ENCODE measurements at places on chromosomes 12 and 14.

DNA sequence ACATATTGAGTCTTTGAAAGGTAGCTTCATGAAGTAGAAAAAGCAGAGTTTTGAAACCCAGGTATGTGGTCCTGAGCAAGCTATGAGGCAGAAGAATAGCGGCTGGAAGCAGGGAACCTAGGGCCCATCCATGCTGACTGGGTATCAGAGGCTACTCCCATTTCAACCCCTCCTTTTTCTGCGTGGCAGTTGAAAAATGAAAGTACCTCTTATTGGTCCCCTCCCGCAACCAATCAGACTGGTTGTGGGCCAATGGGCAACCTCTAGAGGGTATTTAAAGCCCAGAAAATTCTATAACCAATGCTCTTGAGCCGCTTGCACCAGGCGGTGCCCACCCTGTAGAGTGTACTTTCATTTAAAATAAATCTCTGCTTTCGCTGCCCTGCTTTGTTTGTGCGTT is 1.6 kb upstream of the SNRPF start:
- no peak for DNase-seq

DNA sequence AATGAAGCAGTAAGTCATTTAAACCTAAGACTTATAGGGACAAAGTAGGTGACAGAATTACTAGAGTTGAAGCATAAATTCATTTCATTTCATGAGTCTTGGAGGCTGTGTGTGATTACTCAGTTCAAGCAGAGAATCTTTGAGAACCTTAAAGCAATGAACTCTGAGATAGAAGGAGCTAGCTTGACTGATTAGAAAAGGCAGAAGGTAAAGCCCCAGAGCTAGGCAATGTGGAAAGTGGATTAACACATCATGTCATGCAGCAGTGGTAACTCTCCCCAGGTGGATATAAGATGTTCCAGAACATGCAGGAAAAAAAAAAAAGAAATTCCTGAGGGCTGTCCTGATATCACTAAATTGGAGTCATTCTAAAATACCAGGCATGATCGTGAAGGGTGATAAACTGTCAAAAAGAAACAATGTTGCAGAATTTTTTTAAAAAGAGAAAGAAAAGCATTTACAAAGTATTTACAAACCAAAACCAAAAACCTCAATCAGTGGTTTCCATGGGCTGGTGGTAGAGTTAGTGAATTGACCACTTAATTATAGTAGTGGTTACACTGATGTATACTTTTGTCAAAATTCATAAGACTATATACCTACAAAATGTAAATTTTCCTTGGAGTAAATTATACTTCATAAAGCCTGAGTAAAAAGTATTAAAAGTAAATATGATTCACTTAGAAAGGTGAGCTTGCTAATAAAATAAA is 12.7 kb upstream of the SLC16A7 start:
- DNase-seq: no peak

DNA sequence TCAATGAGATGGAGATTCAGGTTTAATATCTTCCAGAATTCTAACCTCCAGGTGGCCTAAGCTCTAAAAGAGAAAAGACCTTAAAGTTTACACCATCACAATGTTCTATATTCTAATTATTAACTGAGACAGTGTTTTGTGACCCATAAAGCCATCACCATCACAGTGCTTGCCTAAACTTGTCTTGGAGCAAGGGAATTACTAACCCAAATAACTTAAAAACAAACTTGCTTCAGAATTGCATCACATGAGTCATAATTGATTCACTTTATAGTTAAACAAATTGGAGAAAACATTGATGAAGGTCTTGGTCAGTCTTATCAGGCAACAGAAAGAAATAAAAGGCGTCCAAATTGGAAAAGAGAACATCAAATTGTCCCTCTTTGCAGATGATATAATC is 54.5 kb upstream of the ALG10 start:
- no peak for DNase-seq

GRCh38 chr12:10369557-10370415 is 20.1 kb downstream of the KLRK1 start:
- no peak for DNase-seq

DNA sequence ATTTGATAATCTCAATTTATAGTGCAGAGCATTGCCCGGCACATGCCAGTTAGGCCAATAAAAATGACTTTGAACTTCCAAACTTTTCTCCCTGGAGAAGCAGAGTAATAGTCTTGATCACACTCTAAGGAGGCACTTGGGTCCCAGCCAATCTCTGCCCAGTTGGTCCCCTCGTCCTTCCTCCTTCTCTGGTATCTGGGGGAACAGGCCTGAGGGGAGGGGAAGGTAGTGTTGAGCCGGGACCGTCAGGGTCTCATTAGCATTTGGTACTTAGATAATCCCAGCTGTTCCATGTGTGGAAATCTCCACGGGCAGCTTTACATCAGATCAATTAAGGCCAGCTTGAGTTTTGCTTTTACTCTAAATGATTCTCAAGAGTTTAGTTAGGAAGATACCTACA is 70.1 kb downstream of the ZNF641 start:
- DNase-seq: no peak

GRCh38 chr12:4441355-4442335 is 4.0 kb downstream of the FGF6 start:
- DNase-seq: no peak

GRCh38 chr12:99618657-99619056 is 28.9 kb upstream of the GARIN6 start:
- DNase-seq: no peak

DNA sequence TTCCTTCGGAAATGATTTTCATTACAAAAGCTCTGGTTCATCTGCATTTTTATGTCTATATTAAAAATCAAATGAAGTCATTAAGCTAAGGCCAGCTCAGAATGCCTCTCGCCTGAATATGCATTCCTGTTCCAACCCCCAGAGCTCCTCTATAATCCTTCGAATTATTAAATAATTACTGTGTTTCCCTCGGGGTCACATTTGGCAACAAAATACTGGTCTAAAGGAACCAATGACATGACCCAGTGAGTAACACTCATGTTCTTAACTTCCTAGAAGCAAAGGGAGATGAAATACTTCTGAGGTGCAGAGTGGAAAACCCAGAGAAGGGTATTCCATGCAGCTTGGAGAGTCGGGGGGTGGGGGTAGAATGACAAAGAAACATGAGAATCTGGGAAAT is 68.3 kb downstream of the FOXN3 start:
- no peak for DNase-seq

GRCh38 chr12:132263451-132264049 is 65.8 kb downstream of the GALNT9 start:
- DNase-seq: no peak

GRCh38 chr12:25126101-25126500 is 68.9 kb downstream of the DNAI7 start:
- no peak for DNase-seq

DNA sequence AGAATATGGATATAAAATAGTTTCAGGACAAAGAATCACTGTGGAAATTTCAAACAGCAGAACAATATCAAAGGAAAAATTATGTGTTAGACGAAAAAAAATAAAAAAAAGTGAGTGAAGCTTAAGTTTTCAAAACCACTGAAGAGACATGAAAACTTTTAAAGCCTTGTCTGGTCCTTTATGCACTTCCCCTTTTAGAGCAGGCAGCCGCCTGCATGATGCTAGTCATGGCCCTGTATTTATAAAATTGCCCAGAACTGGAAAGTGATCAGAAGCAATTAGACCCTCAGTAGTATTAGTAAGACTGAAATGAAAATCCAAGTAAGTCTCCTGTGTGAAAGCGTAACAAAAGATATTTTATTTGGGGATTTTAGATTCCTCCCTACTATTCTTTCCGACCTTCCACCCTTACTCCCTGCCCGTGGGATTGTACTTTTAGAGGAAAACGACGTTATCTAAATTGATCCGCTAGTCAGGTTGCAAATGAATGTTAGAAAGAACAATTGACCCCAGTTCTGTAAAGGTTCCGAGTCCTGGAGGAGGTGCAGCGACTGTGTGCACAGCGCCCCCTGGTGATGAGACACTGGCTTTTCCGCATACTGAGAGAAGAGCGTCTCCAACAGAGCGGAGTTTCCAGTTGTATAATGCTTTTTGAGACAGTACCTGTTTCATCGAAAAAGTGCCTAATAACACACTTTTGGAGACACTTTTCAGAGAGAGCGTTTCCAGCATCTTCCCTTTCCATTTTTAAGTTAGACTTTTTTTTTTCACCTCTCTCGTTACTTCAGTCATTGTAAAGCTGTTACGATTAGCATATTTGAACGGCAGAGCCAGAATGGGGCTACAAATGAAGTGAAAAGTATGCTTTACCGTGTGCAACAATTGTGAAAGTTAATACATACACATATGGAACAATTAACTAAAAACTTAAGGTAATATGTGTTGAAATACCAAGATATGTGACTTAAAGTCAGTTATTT is 12.4 kb downstream of the MGST1 start:
- no peak for DNase-seq

DNA sequence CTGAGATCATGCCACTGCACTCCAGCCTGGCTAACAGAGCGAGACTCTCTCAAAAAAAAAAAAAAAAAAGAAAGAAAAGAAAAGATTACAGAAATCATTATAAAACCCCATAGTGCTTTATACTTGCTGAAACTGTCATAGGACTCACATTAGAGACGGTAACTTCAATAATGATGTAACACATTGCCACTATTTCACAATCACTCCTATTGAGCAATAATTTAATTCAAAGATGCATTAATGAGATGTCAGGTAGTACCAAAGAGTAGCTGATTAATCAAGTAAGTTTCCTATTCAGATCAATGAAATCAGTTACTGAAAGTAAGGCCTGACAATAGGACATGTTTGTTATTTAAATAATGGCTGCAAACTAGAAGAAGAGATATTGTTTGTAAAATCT is 751.5 kb upstream of the ALG10B start:
- DNase-seq: no peak

GRCh38 chr14:97056086-97056485 is 258.9 kb downstream of the VRK1 start:
- no peak for DNase-seq

DNA sequence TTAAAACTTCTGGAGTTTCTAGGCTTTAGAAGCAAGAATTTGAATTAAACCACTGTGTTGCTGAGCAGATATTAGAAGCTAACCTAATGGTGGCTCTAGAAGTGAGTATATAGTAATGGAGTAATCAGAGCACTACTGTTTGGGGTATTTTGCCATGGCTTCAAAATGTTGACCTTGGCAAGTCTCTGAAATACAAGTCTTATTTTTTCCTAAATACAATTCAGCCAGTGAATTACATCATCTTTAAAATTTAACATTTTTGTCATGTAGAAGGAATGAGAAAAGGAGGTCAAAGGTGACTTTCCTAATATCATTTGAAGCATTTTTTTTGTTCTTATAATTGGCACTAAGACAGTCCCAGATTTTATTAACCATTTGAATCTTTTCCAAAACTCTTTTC is 25.2 kb downstream of the PMCH start:
- no peak for DNase-seq

DNA sequence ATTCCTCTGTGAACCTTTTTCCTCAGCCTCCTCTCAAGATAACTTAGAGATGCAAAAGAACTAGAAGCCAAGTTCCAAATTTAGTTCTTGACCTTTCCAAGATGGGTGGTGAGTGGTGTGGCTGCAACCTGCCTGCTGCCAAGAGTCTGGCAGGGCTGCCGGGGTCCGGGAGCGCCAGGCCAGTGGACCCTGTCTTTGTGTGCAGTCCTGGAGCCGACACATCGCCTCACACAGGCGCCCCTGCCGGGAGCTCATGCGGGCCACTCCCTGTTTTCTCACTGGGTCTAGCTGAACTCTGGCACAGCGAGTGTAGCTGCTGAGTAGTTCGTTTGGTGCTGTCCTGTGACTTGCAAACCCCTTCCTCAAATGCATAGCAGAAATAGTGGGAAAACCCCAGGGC is 84.9 kb downstream of the CACNA1C start:
- no peak for DNase-seq

- no peak for DNase-seq
Observed at GRCh38 chr12:57231276-57232021, 1.9 kb downstream of the SHMT2 start.

DNA sequence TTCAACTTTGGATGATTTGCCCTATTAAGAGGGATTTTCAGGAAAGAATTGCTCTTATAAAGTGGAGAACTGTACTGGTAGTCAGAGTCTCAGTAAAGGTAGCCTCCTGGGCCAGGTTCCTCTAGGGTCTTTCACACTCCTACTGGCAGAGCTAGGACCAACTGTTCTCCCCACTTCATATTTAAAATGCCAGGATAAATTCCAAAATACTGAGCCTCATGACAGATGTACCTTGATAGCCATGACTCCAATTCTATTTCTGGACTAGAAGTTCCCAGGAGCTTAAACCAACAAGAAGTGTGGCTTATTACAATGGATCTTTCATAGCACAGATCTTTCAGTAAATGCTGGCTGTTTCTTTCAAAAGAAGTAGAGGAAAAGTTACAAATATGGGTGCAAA is 126.5 kb downstream of the C12orf75 start:
- DNase-seq: no peak

DNA sequence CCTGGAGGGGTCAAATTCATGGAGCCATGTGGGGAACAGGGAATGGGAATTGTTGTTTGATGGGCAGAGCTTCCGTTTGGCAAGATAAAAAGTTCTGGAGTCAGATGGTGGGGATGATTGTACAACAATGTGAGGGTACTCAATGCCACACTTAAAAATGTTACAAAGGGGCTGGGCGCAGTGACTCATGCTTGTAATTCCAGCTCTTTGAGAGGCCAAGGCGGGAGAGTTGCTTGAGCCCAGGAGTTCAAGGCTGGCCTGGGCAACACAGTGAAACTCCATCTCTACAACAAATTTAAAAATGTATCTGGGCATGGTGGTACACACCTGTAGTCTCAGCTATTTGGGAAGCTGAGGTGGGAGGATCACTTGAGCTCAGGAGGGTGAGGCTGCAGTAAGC is 66.0 kb upstream of the DIO3 start:
- no peak for DNase-seq

DNA sequence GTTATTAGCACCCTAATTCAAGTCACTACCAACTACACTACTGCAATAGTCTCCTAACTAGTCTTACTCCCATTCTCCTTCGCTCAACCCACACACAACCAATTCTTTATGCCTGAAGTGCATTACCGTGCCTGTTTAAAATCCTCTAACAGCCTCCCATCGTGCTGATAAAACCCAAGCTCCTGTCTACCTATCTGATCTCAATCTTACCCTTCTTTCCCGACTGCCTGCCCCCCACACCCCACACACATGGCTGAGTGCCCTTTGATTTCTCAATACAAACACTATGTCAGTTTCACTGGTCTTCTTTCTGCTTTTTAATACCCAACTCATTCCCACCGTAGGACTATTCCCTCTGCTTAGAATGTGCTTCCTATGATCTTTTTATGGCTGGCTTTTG is 59.9 kb downstream of the SPPL3 start:
- DNase-seq: no peak

- DNase-seq: no peak
Observed at GRCh38 chr12:115385141-115385540, 701.2 kb upstream of the TBX3 start.

GRCh38 chr14:65961004-65961403 is 525.2 kb upstream of the CCDC196 start:
- peak; percentile 43 for DNase-seq

GRCh38 chr14:68932231-68932630 is 46.9 kb downstream of the ACTN1 start:
- no peak for DNase-seq

- no peak for DNase-seq
Observed at GRCh38 chr14:63598807-63599206, 42.9 kb downstream of the WDR89 start.

- no peak for DNase-seq
Observed at GRCh38 chr12:74412606-74413230, 124.9 kb upstream of the ATXN7L3B start.

- no peak for DNase-seq
Observed at GRCh38 chr12:125218952-125219351, 153.7 kb downstream of the AACS start.

All from activated effector memory CD4-positive, alpha-beta T cell treated with Interleukin-2 at 50 U/mL for 16 hours (primary cell).